GM23338 (cell line): ENCODE measurements at places on chromosomes 11 and 22.

- DNase-seq, result no peak
These were observed 153.8 kb upstream of the E2F8 start for GRCh38 chr11:19394525-19395016.

DNA sequence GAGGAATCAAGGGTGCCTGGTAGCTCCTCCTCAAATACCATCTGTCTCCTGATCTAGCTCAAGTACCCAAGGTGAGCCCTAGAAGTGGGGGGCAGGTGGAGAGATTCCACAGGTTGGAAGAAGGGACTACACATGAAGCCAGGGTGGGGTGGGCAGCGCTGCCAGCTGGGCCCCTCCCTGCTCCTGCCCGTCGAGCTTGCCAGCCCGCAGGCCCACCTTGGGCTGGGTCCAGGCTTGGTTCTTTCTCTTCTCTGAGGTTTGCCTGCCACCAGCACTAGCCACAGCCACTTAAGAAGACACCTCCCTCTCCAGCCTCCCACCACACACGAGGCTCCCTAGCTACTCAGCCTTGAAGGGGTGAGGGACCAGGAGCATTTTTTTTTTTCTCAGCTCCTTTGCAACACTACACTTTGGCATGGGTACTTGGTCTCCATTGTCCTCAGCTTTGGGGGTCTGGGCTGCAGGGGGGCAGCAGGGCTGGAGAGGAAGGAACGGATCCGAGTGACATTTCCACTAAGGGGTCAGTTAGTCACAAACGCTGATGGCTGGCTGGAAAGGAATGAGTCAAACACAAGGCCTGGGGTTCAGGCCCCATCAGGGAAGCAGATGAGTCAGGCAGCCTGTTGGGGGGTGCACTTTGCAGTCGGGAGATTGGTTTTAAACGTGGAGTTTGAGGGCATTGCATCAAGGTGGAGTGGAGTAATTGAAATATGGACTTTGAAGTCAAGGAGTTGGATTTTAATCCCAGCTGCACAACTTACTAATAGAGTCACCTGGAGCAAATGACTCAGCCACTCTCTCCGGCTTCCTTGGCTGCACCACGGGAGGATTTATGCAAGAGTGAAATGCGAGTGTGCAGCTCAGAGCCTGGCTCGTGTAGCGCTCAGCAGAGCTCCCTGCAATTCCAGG, 7.4 kb upstream of the NPTXR start:
- no peak for DNase-seq

- no peak for DNase-seq
These were observed at the start of gene ASCL3 for GRCh38 chr11:8942518-8943066. Gene ASCL3, minus strand, starts transcription at chr11:8943016. Its CDS starts 4,855 bp downstream, at chr11:8938161.

- peak; percentile 67 for DNase-seq
These were observed 15.9 kb downstream of the RTN4RL2 start for GRCh38 chr11:57476047-57476756.

DNA sequence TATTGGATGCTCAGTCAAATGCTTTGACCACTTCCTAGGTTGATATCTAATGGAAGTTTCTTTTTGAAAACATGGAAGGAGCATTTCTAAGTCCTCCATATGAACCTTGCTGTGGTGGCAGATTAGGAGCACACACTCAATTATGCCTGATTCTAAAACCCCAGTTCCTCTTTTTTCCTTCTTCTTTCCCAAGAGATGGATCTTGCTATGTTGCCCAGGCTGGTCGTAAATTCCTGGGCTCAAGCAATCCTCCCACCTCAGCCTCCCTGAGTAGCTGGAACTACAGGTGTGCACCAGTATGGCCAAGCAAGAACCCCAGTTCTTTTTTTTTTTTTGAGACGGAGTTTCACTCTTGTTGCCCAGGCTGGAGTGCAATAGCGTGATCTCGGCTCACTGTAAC, 3.0 kb downstream of the LYVE1 start:
- DNase-seq, result no peak

- no peak for DNase-seq
These were observed 181.8 kb upstream of the RAG2 start for GRCh38 chr11:36779791-36780190.

- DNase-seq, result no peak
These were observed 428.5 kb downstream of the SOX6 start for GRCh38 chr11:15927864-15928217.

- DNase-seq, result peak; percentile 2
These were observed 50.4 kb upstream of the ARHGAP20 start for GRCh38 chr11:110762590-110762989.

GRCh38 chr11:120261931-120262330, 22.0 kb downstream of the POU2F3 start:
- no peak for DNase-seq

GRCh38 chr22:49419661-49420060, 408.0 kb downstream of the BRD1 start:
- DNase-seq, result no peak

- DNase-seq, result peak; percentile 51
These were observed 14.7 kb downstream of the TOM1 start for GRCh38 chr22:35314161-35314942.

DNA sequence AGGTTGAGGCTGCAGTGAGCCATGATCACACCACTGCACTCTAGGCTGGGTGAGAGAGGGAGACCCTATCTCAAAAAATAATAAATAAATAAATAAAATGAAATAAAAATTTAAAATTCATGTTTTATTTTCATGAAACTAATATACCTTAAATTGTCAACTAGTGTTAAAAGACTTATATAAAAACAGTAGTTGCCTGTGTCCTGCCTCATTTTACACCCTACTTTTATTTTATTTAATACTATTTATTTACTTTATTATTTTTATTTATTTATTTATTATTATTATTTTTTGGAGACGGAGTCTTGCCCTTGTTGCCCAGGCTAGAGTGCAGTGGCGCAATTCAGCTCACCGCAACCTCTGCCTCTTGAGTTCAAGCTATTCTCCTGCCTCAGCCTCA, 4.8 kb upstream of the WDR74 start:
- DNase-seq, result no peak

- no peak for DNase-seq
These were observed 20.8 kb downstream of the WNT11 start for GRCh38 chr11:76185511-76185910.

GRCh38 chr11:114061048-114061680, 1.7 kb downstream of the ZBTB16 start:
- DNase-seq, result peak; percentile 37

GRCh38 chr11:85431319-85431718, 195.8 kb downstream of the DLG2 start:
- no peak for DNase-seq

GRCh38 chr11:61911701-61912529, 5.5 kb downstream of the RAB3IL1 start:
- DNase-seq, result no peak

- no peak for DNase-seq
These were observed 38.0 kb downstream of the IL18BP start for GRCh38 chr11:72036687-72037086.

GRCh38 chr11:61494381-61494961, 14.1 kb upstream of the LRRC10B start:
- DNase-seq, result no peak

GRCh38 chr22:30926706-30927105, 41.9 kb downstream of the MORC2 start:
- no peak for DNase-seq

DNA sequence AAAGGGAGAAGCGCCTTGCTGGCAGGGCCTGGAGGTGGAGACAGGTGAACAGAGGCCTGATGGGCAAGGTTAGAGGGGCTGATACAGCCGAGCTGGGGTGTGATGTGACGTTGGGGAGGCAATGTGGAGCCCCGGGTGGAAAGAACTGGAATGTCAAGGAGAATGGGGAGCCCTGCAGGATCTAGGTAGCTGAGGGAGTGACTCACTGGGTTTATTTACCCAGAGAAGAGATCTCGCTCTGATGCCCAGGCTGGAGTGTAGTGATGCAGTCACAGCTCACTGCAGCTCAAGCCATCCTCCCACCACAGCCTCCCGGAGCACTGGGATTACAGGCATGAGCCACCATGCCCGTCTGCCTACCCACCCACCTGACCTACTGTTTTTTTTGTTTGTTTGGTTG, 1.9 kb upstream of the CYB5R3 start:
- peak; percentile 32 for DNase-seq

DNA sequence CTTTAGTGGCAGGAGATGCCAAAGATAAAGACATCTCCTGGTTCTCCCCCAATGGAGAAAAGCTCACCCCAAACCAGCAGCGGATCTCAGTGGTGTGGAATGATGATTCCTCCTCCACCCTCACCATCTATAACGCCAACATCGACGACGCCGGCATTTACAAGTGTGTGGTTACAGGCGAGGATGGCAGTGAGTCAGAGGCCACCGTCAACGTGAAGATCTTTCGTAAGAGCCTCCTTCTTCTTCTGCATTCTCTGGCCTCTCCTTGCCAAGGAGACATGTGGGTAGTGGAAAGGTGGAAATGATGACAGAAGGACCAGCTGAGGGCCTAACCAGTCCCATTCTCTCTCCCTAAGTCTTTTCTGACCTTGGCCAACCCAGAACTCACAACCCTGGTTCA, 110.1 kb upstream of the TTC12 start:
- DNase-seq, result no peak

DNA sequence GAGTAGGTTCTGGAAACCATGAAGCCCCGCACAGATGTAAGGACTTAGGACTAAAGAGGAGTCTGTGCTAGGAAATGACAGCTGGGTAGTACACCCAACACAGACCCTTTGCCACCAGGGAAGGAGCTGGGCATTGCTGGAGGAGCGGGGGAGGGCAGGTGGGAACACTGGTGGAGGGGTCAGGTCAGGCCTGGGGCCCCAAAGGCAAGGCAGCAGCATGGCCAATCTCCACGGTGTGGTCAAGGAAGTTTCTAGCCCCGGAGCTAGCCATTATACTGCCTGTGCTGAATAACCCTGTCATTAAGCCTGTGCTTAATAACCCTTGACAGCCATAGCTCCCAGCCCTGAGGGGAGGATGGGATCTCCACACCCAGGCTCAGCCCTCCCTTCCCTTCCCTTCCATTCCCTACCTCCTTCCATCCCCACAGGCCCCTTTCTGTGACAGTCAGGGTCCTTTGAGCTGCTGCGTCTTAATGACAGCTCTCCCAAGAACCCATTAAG, 2.1 kb downstream of the TMPRSS4 start:
- no peak for DNase-seq

DNA sequence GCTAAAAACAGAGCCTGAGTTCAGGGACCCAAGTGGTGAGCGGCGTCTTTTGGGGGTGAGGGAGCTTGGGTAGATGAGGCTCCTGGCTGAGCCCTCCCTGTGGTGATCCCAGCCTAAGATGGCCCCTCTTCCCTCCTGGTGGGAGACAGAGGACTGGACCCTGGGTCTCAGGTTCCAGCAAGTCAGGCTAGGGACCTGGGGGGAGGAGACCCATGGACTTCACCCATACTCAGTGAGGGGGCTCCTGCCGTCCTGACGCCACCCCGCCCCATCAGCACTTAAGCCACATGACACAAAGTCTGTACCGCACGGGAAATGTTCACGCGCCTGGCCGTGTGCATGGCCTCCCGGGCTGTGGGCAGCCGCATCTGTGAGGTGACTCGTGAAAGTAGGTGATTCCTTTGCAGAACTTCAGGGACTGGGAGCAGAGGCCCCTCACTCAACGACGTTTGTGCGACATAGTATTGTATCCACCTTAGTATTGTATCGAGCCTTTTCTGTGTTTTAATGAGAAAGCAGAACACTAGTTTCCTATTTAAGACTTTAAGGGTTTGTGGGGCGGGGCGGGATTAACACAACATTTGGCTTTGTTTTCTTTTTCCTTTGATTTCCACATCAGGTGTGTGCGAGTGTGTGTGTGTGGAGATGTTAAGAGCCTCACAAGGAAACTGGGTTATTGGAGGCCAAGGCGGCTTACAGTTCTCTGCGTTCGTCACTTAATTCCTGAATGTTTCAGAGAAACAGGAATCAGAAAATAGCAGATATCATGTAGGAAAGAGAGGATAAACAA, 18.4 kb upstream of the TMEM191C start:
- no peak for DNase-seq

DNA sequence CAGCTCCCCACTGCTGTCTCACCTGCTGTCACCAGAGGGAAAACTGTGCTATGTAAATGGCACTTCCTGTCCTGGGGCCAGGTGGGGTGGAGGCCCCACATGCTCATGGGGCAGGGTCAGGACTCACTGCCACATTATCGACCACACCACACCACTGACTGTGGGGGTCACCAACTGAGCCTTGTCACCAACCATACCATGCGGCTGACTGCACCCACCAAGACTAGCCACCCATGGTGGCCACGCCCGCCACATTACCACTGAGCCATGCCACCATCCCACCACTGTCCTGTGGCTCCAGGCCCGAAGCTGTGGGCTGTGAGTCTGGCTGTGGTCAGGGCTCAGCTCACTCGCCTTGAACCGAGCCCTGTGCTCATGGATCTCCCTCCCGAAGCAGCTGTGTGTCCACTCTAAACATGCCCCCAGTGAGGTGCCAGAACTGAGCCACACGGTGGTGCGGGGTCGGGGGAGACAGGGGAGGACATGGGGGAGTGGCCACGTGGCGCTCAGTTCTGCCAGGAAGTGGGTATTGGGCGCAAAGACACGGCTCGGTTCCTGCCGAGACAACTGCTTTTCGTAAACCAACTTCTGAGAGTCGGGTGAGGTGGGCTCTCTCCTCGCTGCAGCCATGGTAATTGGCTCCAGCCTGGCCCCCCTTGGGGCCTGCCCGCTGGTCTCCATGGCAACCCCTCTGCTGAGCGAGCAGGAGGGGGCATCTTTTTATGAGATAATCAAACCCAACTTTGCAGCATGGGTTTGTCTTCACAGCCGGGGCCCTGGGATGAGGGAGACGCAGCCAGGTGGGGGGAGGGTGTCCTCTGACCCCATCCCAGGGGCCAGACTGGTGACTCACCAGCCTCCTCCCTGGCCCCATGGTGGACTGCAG, 23.2 kb downstream of the RTN4R start:
- DNase-seq, result no peak

DNA sequence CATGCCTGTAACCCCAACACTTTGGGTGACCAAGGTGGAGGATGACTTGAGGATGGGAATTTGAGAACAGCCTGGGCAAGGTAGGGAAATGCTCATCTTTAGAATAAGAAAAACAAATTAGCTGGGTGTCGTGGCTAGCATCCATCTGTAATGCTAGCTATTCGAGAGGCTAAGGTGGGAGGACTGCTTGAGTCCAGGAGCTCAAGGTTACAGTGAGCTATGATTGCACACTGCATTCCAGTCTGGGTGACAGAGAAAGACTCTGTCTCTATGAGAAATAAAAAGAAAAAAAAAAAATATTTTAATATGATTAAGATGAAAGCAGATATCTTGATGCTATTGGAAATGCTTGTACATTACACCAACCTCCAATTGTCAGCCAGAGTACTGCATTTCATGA, 28.6 kb upstream of the DDX10 start:
- DNase-seq, result no peak

GRCh38 chr11:65431451-65432099, 9.0 kb downstream of the NEAT1 start:
- DNase-seq, result no peak

- DNase-seq, result peak; percentile 43
These were observed 7.6 kb downstream of the SLC39A13 start for GRCh38 chr11:47415949-47416472.

- DNase-seq, result no peak
These were observed 101.1 kb downstream of the MICAL3 start for GRCh38 chr22:17922925-17923903.

- DNase-seq, result no peak
These were observed 24.9 kb downstream of the CDKN1C start for GRCh38 chr11:2860636-2861035.

GRCh38 chr11:86117001-86117711, 48.3 kb upstream of the PICALM start:
- DNase-seq, result no peak
